ENCODE measurements at places on chromosomes 12 and 14.

DNA sequence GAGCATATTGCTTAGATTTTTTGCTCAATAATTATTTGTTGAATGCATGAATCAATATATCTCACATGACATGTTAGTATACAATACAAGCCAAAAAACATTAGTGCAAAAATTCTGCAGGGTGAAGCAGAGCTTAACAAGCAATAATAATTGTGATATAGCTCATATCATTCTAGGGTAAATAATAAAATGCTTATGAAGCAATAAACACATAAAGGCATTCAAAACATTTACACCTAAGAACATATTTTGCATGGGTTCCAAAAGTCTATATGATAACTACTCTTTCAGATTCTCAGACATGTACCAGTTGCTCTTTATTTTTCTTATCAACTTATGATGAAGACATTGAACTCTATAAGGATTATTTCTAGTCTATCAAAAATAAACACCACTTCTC is 886.2 kb downstream of the TRHDE start:
- no peak for DNase-seq

GRCh38 chr12:106311139-106311538 is 8.6 kb downstream of the TCP11L2 start:
- no peak for DNase-seq

DNA sequence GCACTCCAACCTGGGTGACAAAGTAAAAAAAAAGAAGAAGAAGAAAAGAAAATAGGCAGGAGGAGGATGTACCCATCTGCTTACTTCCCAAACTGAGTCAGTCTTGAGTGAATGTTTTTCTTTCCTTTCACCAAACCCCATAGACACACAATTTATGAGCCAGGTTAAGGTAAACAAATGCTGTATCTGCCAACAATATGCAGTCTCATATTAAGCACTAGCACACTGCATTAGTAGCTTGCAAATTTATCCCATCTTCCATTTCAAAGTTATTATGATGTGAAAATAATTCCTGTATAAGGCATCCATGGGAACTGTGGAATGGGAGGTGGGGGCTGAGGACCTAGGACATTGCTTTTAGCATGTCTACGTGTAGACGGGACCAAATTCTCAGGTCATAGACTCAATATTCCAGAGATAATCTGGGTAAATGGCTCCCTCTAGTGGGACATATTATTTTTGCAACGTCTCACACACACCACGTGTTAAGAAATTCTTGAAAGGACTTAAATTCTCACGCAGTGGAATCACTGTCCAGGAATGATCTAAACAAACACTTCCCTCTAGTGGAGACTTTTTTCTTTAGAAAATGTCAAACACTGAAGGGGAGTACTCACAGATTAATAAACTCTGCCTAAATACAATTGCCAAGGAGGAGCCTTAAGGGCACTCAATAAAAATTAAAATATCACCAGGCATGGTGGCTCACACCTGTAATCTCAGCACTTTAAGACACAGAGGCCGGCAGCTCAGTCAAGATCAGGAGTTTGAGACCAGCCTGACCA is 17.1 kb upstream of the OR10P1 start:
- peak; percentile 91 for DNase-seq

GRCh38 chr12:65607401-65607841 is 216.9 kb upstream of the HMGA2 start:
- DNase-seq = no peak

DNA sequence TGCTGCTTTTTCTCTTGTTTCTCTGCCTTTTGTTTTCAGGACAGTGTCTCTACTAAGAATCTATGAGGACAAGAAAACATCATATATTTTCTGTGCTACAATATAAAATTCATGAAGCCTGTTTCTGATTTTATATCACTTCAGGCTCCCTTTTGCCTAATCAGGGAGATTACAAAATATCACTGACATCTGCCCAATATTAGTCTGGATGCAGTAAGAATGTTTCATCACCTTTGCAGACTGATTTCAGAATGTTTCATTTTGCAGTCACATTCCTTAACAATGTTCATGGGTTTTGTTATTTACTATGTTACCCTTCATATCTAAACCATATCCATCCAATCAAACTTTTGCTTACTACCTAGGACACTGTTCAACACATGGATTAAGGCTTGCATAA is 491 bp upstream of the CLEC6A start:
- DNase-seq = no peak

GRCh38 chr12:123966596-123966995 is 6.0 kb downstream of the CCDC92 start:
- no peak for DNase-seq

- no peak for DNase-seq
Measured at GRCh38 chr14:35607380-35607779, 73.4 kb downstream of the INSM2 start.

- no peak for DNase-seq
Measured at GRCh38 chr14:53355581-53356112, 202.5 kb upstream of the DDHD1 start.

DNA sequence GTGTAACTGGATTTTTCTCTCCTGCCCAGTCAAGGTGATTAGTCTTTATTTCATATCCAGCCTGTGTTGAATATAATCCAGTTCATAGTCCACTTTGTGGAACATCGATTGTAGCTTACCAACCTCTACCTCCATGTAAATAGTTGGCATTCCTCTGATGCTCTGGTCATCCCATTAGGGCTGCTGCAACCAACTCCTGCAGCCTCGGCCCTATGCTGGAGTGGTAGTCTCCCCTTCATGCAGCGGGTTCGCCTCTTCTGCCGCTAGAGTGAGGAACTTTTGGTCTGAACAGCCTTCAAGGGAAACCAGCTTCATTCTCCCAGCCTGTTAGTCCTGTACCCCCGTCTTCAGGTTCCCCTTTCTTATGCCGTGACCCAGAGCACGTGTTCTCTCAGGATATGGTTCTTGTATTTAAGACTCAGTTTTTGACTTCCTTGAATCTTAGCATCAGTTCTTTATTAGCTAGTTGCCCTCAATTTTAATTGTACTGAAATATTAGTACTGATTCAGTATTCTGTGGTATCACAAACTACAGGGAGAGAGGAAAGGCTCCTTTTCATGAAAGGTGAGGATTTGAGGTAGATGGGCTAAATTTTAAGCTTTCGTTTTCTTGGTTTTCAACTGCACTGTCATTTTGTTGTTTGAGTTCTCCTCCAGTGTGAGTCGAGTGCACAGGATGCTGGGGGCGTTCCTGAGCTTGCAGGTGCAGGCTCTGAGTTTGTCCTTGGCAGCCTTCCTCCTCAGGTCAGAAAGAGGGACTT is 33.2 kb downstream of the ZNF664 start:
- no peak for DNase-seq

DNA sequence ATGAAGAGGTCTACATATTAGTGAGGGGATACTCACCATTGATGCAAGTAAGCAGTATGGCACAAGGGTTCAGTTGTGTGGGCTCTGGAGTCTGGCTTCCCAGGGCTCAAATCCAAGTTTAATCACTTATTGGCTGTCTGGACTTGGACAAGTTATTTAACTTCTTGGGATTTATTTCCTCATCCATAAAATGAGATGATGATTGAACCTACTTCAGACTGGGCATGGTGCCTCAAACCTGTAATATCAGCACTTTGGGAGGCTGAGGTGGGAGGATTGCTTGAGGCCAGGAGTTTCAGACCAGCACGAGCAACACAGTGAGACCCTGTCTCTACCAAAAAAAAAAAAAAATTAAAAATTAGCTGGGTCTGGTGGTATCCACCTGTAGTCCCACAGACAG is 67.9 kb downstream of the KCNK10 start:
- no peak for DNase-seq

DNA sequence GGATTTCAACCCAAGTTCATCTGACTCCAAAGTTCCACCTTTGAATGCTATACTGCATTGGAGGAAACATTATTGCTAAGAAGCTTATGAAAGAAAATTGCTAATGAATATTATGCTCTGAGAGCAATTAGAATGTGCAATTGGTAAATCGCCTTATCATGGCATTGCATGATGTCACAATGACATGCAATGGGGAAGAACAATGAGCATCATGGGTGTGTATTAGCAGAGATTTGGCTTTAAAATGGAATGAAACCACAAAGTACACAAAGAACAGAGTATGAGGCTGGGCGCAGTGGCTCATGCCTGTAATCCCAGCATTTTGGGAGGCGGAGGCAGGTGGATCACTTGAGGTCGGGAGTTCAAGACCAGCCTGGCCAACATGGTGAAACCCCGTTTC is 34.7 kb downstream of the FOS start:
- DNase-seq = no peak

- DNase-seq = no peak
Measured at GRCh38 chr14:60353420-60353819, 104.4 kb downstream of the PPM1A start.

DNA sequence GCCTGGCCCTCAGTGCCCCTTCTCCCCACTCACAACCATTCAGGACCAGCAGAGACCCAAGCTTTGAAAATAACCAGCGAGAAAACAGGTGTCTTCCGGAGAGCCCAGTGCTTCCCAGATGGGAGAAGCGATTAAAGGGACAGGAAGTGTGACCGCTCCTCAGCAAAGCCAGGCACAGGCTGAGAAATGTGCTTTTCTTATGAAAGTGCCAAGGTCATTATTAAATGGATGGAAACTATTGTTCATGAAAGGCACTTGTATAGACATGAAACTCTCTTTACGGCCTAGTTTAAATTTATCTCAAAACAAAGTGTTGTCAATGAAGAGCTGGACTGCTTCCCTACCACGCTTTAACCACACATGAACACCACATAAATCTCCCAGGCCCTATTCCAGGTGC is 210.4 kb downstream of the SPTSSA start:
- DNase-seq = no peak

GRCh38 chr12:113416091-113416754 is 6.0 kb upstream of the SDSL start:
- DNase-seq = peak; percentile 34

- peak; percentile 49 for DNase-seq
Measured at GRCh38 chr12:48998497-48999353, 450 bp downstream of the DDN start.

DNA sequence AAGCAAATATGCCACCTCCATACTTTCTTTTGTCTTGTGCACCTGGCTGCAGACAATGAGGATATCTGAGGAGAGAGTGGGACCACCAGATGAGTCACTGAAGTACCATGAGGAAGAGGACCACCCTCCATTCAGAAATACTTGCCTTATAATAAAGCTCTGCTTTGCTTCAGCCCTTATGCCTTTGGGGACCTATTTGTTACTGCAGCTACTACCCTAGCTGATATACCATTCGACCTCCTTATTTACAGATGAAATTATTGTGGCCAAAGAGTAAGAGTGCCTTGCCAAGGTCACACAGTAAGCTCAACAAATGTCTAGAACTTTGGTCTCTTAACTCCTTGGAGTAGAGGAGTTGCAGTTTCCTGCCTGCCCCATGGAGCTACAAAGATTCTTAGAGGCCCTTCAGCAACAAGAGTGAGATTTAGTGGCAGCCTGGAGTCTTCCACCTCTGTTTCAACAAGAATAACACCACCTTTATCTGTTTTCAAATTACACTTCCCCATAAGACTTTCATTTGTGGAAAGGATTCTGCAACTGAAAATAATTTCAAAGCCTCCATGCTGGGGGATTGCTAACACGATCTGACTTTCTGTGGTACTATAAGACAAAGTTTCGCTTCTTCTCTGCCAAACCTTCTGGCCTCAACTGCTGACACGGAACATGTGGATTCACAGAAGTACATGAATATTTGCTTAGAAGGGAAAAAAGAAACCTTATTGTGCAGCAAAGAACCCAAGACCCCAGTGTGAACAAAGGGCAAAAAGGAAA is 3.6 kb downstream of the CMKLR1 start:
- DNase-seq = no peak

DNA sequence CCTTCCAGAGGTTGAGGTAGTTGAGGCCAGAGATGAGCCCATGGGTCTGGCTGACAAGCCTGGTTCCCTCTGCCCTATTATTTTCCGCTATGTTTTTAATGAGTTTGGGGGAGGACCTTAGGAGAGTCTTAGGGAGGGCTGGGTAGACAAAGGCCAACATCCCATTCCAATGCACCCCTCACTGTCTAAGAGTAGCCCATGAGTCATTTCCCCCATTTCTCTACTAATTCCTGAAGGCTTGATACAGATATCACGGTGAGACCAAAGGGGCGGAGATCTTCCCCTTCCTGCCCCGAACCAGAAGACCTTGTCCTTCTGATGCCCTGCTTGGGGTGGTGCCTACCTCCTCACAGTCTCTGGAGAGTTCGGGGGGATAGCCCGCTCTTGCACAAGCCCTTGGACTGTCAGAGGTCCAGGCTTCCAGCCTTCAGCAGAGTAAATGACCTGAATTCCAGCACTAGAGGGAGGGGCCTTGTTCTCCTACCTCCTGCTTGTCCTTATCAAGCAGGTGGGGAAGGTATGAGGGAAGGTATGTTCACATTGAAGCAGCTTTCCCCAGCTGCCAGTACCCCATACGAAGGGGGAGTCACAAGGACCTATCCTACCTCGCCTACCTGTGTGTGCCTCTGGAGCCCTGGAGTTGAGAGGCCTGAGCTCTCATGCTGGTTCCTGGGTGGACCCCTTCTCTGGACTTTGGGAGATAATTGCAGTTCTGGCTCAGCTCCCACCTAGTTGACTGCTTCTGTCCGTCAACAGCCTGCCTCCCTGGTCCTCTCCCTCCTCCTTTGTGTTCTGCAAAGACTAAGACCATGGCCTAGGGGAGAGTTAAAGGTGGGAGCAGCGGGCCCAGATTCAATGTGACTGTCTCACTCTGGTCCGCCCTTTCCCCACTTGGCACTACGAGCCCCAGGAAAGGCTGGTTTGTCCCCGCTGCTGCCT is 3.7 kb downstream of the PSMB11 start:
- no peak for DNase-seq

DNA sequence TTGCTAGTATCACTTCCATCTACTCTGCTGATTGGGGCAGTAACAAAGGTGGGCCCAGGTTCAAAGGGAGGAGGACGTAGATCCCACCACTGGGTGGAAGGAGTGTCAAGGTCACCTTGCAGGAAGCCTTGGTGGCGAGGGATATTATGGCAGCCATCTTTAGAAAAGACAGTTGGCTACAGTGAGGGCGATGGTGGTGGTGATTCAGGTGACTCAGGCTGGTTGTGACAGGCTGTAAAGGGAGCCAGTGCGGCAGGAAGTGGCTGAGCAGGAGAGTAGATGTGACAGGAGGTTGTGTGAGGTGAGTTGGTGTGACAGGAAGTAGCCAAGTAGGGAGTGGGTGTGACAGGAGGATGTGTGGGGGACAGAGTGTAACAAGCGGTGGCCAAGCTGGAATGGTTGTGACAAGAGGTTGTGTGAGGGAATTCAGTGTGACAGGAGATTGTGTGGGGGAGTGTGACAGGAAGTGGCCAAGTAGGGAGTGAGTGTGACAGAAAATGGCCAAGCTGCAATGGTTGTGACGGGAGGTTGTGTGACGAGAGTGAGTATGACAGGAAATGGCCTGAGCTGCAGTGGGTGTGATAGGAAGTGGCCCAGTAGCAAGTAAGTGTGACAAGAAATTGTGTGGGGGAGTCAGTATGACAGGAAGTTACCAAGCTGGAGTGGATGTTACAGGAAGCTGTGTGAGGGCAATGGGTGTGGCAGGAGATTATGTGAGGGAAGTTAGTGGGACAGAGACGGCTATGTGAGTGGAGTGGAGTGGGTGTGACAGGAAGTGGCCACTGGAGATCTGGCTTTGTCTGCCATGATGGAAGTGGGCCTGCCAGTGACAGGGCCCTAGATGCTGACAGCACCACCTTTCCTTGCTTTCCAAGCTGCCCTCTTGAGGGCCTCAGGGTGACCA is 136.5 kb upstream of the MYL2 start:
- DNase-seq = peak; percentile 46

GRCh38 chr12:113236539-113237399 is 15.5 kb downstream of the TPCN1 start:
- DNase-seq = peak; percentile 73

- no peak for DNase-seq
Measured at GRCh38 chr12:67623259-67623658, 25.3 kb upstream of the DYRK2 start.

GRCh38 chr14:38038986-38039385 is 168.7 kb upstream of the SSTR1 start:
- no peak for DNase-seq
